Stimulated activated CD4-positive, alpha-beta T cell treated with anti-CD3 and anti-CD28 coated beads, Interleukin-12 subunit alpha, Interleukin-12 subunit beta, amount 100 ng/mL, for 48 hours (primary cell): ENCODE measurements at places on chromosomes 7 and 10.

DNA sequence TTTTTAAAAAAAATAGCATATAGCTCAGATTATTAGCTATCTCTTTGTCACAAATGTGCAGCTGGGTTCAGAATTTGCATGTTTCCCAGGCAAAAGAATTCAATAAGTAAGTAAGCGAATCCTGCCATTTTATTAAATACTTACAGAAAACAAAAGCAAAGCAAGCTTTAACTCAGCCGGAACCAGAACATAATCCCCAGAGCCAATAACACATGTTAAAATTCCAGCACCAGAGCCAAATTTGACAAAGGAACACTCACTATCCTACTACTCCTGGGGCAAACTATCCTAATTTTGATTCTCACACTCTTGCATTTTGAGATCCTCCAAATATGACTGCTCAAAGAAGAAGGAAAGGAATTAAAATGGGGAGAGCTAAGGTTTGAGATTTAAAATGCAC is 32.6 kb downstream of the LRRTM3 start:
- no peak for DNase-seq

DNA sequence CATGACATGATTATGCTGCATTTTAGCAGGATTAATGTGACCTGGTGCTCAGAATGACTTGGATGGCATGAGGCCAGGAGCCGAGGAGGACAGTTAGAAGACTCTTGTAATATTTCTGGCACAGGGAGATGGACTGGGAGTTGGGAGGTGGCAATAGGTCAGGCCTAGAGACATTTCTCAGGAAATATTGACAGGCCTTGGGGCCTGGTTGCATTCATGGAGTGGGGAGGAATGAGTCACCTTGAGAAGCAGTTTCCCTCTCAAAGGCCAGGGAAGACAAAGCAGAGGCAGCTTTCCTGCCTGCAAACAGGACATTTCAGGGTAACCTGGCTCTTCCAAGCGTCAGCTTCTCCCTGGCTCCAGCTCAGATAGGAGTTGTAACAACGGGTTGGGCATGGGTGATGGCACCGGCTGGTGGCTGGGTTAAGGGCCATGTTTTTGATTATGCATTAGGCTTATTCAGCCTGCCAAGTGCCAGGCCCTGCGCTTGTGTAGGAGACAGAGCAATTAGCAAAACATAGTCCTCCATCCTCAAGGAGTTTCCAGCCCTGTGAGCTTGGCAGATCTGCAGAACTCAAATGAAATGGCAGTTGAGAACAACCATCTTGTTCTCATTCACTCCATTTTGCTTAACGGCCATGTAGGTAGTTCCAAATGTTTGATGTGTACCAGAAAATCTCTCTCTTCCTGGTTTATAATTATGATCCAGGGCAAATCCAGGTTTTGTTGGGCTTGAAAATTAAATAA is 38.2 kb downstream of the HK1 start:
- DNase-seq: no peak

- no peak for DNase-seq
Observed at GRCh38 chr10:3067859-3068179, 471 bp downstream of the PFKP start.

- no peak for DNase-seq
Observed at GRCh38 chr7:11552676-11553296, 279.2 kb downstream of the THSD7A start.

DNA sequence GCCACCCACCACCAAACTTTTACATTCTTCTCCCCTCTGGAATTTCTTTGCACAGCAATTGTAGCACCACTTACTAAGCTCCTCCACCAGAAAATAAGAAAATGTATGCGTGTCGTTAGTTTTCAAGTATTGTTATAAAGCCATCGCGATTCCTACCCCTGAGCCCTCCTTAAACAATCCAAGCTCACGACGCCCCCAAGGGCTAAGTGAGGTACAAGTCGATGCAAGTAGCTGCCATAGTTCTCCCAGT is 1.3 kb downstream of the FRAT2 start:
- no peak for DNase-seq

- no peak for DNase-seq
Observed at GRCh38 chr10:118045837-118046394, 825 bp downstream of the RAB11FIP2 start.
